Esophagus squamous epithelium (tissue), 5 donors: ENCODE measurements at places on chromosomes 11 and 22.

GRCh38 chr22:29072979-29073617 is at the start of gene KREMEN1:
Gene KREMEN1 (plus strand): TSS chr22:29073035. CDS start chr22:29073131, 96 bp downstream.
- DNase-seq = no peak

GRCh38 chr11:125229916-125230315 is 65.4 kb downstream of the PKNOX2 start:
- DNase-seq = no peak

GRCh38 chr22:46349681-46350080 is 14.2 kb downstream of the TRMU start:
- no peak for DNase-seq

- DNase-seq = no peak
These were observed 57.4 kb downstream of the LINC01488 start for GRCh38 chr11:69538854-69539253.

DNA sequence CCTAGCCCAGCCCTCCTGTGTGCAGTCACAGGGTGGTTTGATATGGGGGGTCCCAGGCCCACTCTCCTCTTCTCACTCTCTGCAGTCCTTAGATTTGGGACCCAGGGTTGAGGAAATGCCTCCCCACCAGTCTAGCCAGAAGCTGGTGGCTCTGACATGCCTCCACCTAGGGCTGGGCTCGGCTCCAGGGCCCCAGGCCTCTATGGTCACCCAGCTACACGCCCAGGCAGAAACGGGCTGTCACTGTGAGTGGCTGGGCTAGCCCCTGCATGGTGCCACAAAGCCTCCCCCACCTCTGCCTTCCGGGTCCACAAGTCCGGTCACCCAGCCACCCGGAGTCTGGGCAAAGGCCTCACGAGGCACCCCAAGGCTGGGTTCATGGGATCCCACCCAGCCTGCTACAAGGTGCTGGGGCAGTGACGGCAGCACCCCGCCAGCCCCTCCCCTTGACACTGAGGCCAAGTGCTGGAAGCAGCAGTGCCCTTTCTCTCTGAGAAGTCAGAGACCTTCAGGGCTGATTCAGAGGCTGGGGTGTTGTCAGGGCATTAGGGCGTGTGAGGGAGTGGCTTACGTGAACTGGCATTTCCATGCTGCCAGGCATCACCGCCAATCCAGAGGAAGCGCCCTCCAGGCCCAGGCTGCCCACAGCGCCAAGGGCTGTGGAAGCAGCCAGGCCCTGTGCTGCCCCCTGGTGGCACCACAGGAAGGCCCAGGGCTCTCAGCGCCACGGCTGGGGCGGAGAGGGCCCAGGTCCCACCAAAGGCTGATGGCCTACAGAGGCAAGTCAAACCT is 638 bp upstream of the PITPNM1 start:
- DNase-seq = peak; percentile 57

GRCh38 chr11:2554338-2555207 is 109.8 kb downstream of the KCNQ1 start:
- no peak for DNase-seq

DNA sequence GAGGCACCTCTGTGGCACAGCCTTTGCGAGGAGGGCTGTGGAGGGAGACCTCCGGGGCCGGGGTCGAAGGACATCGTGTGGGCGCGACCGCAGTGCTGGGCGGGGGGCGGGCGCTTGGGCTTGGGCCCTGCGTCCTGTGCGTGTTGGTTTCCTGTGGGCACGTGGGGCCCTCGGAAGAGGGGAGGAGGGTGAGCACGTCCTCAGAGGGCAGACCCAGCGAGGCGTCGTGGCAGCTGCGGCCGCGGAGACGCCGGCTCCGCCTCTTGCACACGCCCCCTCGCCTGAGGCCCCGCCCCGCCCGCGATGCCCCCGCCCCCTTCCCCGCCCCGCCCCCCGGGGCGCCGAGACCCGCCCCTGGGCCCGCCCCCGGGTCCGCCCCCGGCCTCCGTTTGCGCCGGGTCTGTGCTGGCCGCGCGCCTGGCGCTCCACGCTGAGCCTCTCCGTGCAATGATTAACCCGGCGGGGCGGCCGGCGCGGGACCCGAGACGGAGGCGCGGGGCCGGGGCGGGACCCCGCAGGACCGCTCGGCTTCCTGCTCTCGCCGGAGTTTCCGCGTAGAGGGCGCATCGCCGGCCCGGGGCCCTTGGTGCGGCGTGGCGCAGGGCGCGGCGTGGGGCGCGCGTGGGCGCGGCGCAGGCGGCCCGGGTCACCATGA is at the start of gene PRR5:
Gene PRR5 (plus strand): TSS at position 381 of the 655 bp plus-strand sequence. CDS start 271 bp downstream, at position 652.
- DNase-seq = peak; percentile 33

GRCh38 chr11:19561011-19561410 is 151.6 kb upstream of the NAV2 start:
- DNase-seq = no peak

DNA sequence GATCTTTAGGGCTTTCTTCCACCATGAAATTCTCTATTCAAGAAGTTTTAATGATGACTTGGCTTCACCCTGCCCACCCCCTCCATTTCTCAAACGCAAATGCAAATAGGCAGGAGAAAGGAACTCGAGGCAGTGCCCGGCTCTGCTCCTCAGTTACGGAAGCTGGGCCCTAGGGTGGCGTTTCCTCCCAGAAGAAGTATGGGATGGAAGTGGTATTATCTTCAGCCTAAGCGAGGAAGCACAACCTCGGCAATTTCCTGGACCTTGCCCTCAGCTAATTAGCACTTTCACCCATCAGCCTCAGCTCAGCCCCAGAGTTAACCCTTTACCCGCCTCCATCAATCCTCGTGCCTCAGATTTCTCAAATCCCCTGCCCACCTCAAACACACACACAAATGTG is 58.2 kb upstream of the LRRC55 start:
- no peak for DNase-seq

- DNase-seq = no peak
These were observed 45.3 kb upstream of the GALNT18 start for GRCh38 chr11:11667056-11667455.

GRCh38 chr11:134506046-134506445 is 94.0 kb upstream of the B3GAT1 start:
- DNase-seq = no peak

GRCh38 chr11:22491555-22492225 is 133.9 kb downstream of the FANCF start:
- DNase-seq = no peak

- DNase-seq = no peak
These were observed 27.5 kb downstream of the OSBPL5 start for GRCh38 chr11:3137486-3138177.

DNA sequence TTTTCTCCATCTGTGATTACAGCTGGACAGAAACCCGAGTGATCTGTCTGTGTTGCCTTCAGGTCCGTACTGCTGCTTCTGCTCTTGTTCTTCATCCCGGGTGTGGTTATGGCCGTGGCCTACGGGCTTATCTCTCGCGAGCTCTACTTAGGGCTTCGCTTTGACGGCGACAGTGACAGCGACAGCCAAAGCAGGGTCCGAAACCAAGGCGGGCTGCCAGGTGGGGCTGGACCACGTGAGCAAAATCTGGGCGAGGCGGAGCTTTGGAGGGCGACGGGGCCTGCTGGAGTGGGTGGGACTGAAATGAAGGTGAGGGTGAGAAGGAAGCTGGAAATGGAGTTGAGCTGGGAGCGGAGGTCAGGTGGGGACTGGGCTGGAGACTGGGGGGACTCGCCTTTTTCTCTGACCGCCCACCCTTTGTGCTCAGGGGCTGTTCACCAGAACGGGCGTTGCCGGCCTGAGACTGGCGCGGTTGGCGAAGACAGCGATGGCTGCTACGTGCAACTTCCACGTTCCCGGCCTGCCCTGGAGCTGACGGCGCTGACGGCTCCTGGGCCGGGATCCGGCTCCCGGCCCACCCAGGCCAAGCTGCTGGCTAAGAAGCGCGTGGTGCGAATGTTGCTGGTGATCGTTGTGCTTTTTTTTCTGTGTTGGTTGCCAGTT is 11.1 kb downstream of the CCKBR start:
- no peak for DNase-seq

DNA sequence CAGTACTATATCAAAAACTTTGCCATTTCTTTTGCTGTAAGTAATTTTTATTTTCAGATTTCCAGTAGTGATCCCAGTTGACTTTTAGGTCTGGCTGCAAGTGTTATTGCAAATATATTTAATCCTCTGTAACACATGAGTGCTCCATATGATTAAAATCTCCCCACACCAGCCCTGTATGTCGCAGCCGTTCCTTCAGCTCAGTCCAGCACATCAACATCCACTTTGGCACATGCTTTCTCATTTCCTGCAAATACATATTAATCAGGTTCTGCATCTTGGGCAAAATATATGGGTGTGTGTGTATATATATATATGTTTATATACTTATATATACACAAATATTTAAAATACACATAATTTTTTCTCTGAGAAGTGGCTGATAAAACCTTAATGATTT is 919.5 kb downstream of the JRKL start:
- no peak for DNase-seq

- no peak for DNase-seq
These were observed 17.9 kb downstream of the IFITM10 start for GRCh38 chr11:1732418-1733008.

- no peak for DNase-seq
These were observed 16.0 kb downstream of the TRIM3 start for GRCh38 chr11:6457581-6458320.

GRCh38 chr11:128852327-128853023 is 14.6 kb downstream of the KCNJ1 start:
- no peak for DNase-seq

GRCh38 chr11:103051151-103051801 is 40.7 kb downstream of the DCUN1D5 start:
- no peak for DNase-seq

GRCh38 chr11:75333807-75334140 is 17.7 kb downstream of the ARRB1 start:
- no peak for DNase-seq

DNA sequence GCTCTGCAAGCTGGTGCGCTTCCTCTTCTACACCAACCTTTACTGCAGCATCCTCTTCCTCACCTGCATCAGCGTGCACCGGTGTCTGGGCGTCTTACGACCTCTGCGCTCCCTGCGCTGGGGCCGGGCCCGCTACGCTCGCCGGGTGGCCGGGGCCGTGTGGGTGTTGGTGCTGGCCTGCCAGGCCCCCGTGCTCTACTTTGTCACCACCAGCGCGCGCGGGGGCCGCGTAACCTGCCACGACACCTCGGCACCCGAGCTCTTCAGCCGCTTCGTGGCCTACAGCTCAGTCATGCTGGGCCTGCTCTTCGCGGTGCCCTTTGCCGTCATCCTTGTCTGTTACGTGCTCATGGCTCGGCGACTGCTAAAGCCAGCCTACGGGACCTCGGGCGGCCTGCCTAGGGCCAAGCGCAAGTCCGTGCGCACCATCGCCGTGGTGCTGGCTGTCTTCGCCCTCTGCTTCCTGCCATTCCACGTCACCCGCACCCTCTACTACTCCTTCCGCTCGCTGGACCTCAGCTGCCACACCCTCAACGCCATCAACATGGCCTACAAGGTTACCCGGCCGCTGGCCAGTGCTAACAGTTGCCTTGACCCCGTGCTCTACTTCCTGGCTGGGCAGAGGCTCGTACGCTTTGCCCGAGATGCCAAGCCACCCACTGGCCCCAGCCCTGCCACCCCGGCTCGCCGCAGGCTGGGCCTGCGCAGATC is 16.5 kb downstream of the P2RY2 start:
- DNase-seq = no peak

DNA sequence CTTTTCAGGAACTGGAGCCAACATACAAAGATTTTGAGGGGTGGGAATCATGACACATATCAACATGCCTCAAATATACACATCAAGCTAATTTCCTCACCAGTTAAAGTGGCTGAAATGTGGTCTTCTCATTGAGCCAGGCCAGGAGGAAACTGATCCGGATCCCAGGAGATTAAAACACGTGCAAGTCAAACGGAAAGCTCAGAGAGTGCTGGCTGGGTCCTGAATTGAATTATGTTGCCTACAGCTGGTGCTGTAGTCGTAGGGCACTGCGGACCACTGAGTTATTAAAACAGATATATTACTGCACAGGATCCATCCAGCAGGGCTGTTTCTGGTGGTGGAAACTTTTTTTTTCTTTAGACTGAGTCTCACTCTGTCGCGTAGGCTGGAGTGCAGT is 14.1 kb upstream of the WNT7B start:
- DNase-seq = no peak

DNA sequence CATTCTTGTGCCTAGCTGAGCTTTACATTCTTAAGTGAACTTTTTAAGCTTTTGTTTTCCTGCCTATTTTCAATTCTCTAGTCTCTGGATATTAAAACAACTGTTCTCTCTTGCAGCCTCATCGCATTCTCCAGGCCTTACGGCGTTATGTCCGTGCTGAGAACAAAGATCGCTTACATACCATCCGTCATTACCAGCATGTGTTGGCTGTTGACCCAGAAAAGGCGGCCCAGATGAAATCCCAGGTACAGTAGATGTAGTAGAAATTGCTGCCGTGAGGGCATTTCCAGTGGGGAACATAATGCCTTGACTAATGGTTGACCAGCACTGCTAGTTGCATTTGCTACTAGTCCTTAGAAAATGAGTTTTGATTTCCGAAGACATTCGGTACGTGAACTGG is 29.7 kb upstream of the ST14 start:
- DNase-seq = no peak

DNA sequence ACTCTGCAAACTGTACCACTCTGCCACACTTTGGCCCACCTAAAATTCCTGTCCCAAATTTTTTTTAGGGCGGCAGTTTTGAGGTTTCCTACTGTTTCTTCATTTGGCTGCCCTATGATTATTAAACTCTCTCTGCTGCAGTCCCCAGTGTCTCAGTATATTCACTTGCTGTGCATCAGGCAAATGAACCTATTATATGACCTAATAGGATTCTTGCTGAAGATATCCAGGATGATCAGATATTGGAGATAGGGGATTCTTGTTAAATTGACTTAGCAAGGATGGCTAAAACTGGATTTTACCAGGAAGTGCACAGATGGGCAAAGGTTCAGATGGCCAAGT is 410.8 kb upstream of the DDI1 start:
- no peak for DNase-seq

DNA sequence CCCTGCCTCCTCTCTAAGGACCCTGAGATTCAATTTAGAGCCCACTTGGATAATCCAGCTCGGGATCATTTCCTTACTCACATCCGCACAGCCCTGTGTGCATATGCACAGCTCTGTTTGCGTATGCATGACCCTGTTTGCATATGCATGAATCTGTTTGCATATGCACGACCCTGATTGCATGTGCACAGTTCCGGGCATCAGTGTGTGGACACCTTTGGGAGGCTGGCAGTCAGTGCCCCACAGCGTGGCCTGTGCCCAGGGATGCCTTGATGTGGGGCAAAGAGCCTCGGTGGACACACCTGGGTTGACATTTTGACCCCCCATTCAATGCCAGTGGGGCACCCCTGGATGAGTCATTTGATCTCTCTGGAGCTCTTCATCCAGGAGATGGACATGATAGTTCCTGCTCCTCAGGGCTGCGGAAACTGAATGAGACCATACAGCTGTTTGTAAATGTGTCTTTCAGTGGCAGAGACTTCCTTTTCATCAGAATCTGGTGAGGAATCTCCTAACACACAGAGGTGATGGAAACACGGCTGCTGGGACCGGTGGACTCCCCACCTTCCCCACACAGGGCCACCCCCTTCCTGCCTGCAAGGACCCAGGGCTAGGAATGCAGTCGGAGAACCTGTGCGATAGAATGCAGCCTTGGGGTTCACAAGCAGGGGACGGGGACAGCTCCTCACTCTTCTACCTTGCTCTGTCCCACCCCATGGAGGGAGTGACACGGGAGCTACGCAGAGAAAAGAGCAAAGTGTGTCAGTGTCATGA is 41.2 kb downstream of the MYEOV start:
- DNase-seq = no peak

- DNase-seq = no peak
These were observed 9.2 kb upstream of the OR9Q2 start for GRCh38 chr11:58179648-58180047.

GRCh38 chr22:21015466-21016006 is 571 bp downstream of the P2RX6 start:
- no peak for DNase-seq

GRCh38 chr11:28209906-28210305 is 101.7 kb downstream of the METTL15 start:
- no peak for DNase-seq

- no peak for DNase-seq
These were observed at the start of gene P2RY2 for GRCh38 chr11:73218106-73218829. Gene P2RY2 (plus strand): TSS chr11:73218281. CDS start chr11:73234160, 15,879 bp downstream.
